ENCODE measurements at places on chromosomes 16 and 17.

DNA sequence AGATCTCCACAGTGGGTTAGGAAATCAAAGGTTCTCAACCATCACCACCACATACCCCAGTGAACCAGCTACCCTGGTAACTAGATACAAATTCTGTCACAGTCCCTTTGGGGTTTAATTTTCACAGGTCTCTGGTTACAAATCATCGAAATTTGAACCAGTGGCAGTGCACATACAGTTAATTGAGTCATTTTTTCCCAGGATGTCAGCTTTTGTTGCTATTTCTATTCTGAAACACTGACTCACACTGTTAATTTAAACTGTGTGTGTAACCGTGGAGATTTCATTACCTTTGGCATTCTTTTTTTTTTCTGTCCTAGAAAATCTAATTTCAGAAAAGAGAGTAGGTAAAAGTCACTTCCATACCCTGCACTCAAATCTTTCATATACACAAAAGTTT, 511.5 kb downstream of the TOX3 start:
- DNase-seq = no peak

GRCh38 chr17:49454050-49454449, 39.4 kb upstream of the PHB1 start:
- DNase-seq = no peak

GRCh38 chr17:9763643-9764042, 27.7 kb downstream of the DHRS7C start:
- no peak for DNase-seq

- DNase-seq = no peak
Observed at GRCh38 chr16:26058326-26058725, 366.6 kb downstream of the HS3ST4 start.

GRCh38 chr17:340074-340473, 12.5 kb downstream of the RPH3AL start:
- no peak for DNase-seq

GRCh38 chr17:28324267-28324745, 5.3 kb downstream of the TMEM97 start:
- peak; percentile 44 for DNase-seq

DNA sequence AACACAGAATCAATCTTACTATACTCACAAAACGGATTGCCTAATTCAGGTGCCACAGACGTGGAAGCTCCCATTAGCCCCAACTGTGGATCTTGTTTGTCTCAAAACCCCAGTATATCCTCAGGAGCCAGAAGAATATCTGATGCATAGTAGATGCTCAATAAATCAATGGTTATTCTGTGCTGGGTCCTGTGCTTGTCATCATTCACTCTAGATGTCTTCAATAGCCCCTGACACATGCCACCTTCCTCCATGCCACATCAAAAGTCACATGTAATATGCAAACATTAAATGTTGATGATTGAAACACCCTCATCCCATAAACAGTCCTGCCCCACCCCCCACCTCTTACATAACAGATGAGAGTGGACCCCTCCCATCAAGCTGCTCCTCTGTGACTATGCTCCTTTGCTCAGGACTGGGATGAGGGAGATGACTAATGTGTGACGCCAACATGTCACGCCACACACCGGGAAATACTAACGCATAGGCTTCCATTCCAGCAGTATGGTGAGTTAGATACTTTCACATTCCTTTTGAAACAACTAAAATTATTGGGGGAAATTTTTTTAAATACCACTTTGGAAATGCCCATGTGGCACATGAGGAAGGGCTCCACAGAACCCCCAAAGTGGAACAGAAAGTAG, 267.6 kb upstream of the SDK2 start:
- DNase-seq = no peak

Data from small intestine (tissue), 16 donors.